ENCODE measurements at places on chromosomes 6 and 20.

DNA sequence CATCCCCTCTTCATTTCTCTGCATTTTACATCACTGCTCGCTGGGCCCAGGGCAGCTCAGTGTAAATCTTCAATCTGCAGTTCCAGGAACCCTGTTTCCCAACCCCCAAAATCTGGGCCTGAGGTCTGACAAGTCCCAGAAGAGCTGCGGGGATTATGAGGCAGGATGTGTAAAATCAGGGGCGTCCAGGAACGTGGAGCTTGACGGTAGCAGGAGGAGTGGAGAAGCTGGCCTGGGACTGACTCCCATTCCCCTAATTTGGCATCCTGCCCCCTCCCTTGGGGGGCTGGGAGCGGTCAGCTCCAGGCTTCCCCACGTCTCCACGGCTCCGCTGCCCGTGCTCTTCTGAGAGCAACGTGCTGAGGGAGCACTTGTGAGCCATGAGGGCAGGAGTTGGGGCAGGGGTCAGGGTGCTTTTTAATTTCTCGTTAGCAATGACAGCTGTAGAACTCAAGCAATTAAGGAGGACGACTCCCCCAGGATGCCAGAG lies 23.4 kb upstream of the VEGFA start:
- DNase-seq = no peak

DNA sequence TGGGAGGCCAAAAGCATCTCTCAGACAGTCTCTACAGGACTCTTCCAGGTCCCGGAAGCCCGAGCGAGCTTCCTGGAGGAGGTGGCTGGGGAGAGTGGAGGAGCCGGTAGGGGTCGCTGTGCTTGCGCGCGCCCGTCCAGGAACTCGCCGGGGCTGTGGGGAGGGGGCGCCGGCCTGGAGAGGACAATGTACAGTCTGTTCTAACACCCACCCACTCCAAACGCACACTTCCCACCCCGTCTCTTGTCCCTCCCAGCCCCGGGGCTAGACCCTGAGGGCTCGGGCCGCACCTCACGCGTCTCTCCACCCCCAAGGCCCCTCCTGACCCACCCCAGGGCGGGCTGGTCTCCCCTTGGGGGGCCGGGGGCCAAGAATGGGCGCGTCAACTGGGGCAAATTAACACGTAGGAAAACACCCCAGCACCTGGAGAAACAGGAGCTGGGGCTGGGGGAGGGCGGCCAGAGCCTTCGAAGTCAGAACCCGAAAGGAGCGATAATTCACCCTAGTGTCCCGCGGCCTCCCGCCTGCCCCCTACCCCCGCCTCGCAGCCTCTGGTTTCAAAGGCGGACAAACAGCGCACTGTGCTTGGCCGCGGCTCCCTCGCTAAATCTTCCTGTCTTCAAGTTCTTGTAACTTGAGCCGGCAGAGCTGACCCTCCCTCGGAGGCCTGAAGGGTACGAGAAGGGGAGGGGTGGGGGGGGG lies 103.2 kb upstream of the FOXP4 start:
- no peak for DNase-seq

DNA sequence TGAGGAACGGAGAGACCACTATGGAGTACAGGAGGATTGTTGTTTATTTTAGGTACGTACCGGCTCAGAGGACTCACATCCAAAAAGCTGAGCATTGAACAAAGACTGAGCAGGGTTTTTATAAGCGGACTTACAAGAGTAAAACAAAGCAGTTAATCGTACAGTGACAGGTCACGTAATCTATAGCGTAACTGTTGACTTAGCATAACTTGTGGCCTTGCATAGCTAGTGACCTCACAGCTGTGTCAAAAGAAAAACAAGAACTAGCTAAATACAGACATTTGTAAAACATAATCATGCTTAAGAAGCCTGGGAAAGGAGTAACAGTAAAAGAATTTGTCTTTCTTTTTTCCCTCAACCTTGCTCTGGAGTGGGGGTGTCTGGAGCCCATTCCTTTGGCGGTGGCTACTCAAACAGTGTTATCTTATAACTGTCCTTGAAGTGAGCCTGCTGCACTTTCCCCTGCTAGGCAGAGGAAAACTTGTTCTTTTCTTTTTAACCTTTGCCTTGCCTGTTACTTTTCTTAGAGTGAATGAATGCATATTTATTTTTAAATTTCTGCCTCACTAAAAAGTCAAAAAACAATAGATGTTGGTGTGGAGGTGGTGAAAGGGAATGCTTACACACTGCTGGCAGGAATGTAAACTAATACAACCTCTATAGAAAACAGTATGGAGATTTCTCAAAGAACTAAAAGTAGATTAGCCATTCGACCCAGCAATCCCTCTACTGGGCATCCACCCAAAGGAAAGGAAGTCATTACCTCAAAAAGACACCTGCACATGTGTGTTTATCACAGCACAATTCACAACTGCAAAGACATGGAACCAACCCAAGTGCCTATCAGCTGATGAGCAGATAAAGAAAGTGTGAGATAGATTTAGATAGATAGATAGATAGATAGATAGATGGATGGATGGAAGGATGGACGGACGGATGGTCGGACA lies 109.0 kb downstream of the TAF4 start:
- no peak for DNase-seq

GRCh38 chr6:107353773-107354382 lies 105.5 kb downstream of the PDSS2 start:
- no peak for DNase-seq

DNA sequence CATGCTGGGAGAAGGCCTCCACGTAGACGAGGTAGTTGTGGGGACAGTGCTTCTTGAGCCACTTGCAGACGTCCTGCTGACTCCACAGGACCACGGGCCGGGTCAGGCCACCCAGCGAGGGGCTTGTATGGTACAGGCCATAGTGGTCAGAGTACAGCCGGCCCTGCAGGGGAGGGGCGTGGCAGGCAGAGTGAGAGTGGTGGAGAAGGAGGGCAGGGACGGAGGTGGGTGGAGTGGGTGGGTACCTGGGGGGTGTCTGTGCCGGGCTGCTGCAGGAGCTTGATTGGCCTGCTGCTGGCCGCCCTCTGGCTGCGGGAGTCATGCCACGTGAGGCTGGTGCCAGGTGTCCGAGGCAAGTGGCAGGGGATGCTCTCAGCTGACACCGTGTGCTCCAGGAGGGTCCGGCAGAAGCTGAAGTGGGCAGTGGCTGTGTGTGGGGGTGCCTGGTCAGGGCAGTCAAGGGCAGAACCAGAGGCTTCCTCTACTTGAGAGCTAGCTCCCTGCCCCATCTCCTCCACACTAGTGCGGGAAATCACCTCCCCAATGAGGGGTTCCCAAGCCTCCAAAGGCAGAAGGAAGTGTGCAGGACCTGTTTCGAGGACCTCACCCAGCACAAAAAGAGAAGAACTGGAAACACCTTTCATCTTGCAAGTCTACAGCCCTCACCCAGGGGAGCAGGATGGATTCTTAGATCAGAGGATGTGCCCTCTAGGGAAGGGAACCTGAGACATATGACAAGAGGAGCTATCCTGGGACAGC lies 2.3 kb downstream of the SAMD10 start:
- DNase-seq = no peak

- DNase-seq = no peak
Observed at GRCh38 chr20:59448196-59448595, 147.8 kb downstream of the EDN3 start.

GRCh38 chr6:141914646-141915045 lies 218.1 kb upstream of the GJE1 start:
- DNase-seq = no peak

DNA sequence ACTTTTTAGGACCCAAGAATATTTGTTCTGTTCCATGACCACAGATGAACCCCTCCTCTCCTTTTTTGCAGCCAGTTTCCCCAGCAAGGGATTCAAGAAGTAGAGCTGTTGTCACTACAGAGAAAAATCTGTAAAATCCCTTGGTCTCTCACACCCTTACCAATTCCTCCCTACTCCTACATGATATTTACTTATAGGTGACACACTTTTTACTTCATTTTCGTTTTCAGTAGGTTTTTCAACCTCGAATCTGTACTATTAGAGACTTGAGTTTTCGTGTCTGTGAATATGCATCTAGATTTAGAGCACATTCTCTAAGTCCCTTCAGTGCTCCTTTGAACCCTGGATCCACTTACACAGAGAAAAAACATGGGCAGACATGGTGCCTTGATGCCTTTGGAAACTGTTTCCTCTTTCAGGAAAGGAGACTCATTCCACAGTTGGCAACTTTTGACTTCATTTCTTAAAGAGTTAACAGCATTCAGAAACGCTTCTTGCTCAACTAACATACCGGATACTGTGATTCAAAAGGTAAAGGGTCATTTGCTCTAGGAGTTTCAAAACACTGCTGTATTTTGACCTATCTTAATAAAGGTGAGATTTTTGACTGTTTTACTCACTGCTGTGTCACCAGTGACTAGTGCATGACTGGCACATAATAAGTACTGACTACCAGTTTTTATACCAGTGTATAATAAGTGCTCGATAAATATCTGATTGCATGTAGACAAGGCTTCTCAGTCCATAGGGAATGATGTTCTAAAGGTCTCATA lies 50.6 kb downstream of the LAMA4 start:
- no peak for DNase-seq

GRCh38 chr6:115575285-115575684 lies 485.4 kb downstream of the FRK start:
- DNase-seq = no peak

DNA sequence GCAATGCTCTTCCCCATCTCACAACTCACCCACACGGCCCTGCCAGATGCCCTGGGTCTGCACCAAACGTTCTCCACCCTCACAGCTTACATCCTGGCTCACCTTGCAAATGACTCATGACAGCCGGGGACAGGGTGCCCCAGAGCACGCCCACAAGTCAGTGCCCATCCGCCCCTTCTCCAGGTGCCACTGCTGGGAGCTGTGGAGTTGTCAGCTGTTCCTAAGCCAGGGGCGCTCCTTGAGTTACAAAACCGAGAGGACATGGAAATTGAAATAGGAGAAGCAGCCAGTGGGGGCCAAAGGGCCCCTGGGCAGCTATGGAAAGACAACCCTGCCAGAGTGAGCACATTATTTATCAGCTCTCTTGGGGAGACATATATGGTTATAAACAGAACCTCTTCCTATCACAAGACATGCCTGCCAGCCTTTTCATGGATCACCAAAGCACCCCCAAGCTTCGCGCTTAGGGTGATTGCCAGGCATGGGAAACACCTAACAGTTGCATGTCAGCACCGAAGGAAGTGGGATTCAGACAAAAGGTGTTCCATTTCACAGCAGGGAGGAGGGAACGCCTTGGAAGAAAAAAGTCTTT lies 236.8 kb downstream of the LY86 start:
- no peak for DNase-seq

DNA sequence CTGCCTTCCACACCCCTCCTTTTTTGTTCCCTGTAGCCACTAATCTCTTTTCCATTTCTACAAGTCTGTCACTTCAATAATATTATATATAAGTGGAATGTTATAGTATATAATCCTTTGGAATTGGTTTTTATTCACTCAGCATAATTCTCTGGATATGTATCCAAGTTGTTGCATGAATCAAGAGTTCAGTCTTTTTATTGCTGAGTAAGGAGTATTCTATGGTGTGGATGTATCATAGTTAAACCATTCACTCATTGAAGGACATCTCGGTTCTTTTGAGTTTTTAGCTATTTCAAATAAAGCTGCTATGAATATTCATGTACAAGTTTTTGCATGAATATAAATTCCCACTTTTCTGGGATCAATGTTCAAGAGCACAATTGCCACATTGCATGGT lies 69.5 kb upstream of the TASP1 start:
- no peak for DNase-seq

GRCh38 chr6:107539409-107539808 lies 49.5 kb downstream of the SOBP start:
- no peak for DNase-seq

DNA sequence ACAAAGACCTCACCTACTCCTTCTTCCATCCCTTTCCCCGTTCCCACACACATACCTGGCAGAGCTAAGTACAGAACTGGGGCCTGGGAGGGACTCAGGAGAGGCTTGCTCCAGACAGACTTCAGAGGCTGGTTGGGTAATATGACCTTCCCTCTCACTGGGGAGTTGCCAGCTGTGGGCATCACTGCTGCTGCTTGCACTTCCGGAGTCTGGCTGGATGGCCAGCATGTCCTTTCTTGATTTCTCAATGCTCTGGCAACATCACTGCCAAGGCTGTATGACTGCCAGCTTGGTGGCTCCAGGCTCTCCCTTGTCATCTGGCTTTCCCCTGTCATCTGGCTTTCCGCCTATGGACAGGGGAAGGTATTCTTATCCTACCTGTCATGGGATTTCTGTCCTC lies 47.8 kb downstream of the CDH22 start:
- DNase-seq = no peak

GRCh38 chr6:137496368-137496767 lies 2.2 kb upstream of the OLIG3 start:
- DNase-seq = no peak

GRCh38 chr6:33815854-33816253 lies 12.1 kb upstream of the MLN start:
- no peak for DNase-seq

DNA sequence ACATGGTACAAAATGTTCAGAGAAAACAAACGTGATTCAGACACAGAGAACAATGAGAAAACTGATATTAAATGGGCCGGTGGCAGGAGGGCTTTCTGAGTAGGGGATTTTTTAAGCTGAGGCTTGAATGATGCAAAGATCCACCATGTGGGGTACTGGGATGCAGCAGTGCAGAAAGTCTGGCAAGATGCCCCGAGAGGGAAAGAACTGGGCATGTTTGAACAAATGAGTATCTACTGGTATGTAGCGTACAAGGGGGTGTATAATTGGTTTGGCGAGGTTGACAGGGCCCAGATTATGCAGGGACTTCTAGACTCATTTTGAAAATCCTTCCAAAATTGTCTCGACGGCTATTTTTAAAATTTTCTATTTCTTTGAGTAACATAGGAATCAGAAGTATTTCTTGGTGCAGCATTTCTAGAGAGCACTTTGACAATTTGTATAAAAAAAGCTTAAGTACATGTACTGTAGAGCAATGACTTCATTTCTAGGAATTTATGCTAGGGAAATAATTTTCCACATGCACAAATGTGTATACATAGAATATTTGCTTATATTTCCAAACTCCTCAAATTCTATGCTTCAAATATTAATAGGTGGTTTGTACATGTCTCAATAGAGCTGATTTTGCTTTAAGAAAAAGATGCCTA lies 119.6 kb upstream of the DOK5 start:
- DNase-seq = no peak

DNA sequence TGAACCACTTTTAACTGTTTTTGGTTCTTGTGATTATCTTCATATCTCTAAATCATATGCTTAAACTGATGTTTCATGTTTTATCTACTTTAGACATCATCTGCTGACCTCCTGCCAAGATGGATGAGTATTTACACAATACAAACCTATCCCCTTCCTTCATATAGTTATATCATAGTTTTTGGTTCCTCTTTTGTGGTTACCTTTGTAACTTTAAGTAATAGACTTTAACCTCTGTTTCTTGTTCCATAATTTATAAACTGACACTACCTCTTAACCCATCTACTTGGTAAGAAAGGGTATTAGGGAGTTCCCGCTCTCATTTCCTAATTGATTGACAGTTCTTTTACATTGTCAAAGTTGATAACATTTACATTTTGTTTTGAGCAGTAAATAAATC lies 11.9 kb downstream of the PCMT1 start:
- DNase-seq = no peak

DNA sequence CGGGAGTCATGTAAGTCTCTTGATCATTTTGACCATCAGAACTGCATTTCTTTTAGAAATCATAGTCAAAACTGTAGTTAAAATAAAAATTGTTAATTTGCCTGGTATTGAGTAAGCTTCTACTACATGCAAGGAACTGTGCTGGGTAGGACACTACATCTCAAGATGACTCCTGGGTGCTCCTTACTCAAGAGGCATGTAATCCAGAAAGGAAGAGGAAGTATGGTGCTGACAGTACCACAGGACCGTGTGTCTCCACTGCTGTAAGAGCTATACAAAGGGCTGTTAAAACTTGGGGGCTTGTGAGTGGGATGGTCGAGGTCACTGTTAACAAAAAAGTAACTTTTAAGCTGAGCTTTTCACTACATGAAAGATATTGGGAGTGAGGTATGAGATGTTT lies 508.3 kb upstream of the SOX4 start:
- no peak for DNase-seq

Measured in activated gamma-delta T cell treated with anti-CD3 and anti-CD28 coated beads, Interleukin-2, amount 50 U/mL, for 16 hours (primary cell).